Natural killer cell (primary cell): ENCODE measurements at places on chromosomes 1 and 21.

GRCh38 chr1:192626366-192627179 is 9.4 kb upstream of the RGS13 start:
- no peak for DNase-seq
- no peak overlapping the region for H3K4me3 ChIP-seq
- no peak overlapping the region for H3K27ac ChIP-seq
- no peaks in the 10 kb centered on the region for H3K4me1 ChIP-seq

DNA sequence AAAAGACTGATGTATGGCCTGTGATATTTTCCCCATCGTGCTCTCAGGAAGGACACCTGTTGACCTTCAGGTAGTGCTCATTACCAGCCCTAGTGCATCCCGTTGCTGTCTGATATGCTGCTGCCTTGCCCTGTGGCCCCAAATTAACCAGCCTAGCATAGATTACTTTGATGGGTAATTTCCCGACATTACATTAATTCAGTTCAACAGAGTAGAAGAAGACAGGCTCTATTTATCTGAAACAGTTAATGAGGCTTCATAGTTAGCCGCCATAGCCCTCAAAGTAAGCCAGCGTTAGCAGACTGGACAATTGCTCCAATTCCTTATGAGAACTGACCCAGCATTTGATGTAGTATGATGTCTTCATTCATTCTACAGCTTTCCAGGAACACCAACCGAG is 257.6 kb downstream of the OLFM3 start:
- no peak overlapping the region for H3K4me3 ChIP-seq
- no peaks in the 10 kb centered on the region for H3K27me3 ChIP-seq
- DNase-seq: no peak
- H3K36me3 ChIP-seq: no peaks in the 10 kb centered on the region
- H3K4me1 ChIP-seq: no peaks in the 10 kb centered on the region
- no peak overlapping the region for H3K27ac ChIP-seq

GRCh38 chr1:64901663-64902062 is 64.7 kb downstream of the JAK1 start:
- no peaks in the 10 kb centered on the region for H3K36me3 ChIP-seq
- no peak for DNase-seq
- peaks cover 42% of the 10 kb centered on the region for H3K4me1 ChIP-seq
- H3K27ac ChIP-seq: no peak overlapping the region

DNA sequence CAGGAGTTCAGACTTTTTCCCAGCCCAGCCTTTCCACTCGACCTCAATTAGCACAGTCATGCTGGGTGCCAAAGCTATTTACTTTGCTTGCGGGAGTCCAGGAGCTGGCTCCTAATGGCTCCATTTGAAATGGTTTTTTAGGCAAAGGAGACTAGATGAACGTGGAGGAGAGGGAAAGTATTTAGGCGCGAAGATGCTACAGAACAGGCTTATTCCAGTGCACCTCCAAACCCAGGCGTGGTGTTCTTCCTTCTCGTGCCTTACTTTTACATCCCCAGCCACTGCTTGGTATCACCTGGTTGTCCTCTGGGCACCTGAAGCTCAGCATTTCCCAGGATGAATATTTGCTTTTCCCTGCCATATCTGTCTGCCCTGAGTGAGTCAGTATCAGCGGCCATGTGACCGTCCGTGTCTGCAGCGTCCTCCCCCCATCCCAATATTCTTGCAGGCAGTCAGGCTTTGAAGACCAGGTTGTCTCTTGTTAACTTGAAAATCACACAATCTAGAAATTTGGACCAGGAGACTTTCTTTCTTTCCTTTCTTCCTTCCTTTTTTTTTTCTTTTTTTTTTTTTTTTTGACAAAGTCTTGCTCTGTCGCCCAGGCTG is 198.5 kb downstream of the DYRK1A start:
- peaks cover 15% of the 10 kb centered on the region for H3K4me1 ChIP-seq
- H3K27me3 ChIP-seq: no peaks in the 10 kb centered on the region
- no peak overlapping the region for H3K4me3 ChIP-seq
- no peaks in the 10 kb centered on the region for H3K36me3 ChIP-seq

DNA sequence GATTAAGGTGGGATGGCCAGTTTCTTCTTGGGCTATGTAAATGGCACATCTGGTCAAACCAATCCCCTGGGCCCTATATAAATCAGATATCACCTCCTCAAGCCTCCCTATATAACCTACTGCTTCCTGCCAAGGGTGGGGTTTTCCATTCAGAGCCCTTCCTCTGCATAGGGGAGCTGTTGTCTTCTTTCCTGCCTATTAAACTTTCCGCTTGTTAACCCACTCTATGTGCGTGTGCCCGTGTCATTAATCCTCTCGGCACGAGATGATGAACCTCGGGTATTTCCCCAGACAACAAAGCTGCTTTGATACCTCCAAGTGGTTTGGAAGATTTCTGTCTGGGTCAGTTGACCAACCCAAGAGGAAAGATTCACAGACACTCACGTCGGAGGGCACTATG is 19.3 kb upstream of the SERTAD4 start:
- H3K27me3 ChIP-seq: no peaks in the 10 kb centered on the region
- H3K27ac ChIP-seq: no peak overlapping the region
- H3K36me3 ChIP-seq: no peaks in the 10 kb centered on the region
- no peaks in the 10 kb centered on the region for H3K4me1 ChIP-seq

GRCh38 chr1:94531664-94532063 is 9.9 kb downstream of the F3 start:
- H3K36me3 ChIP-seq: no peaks in the 10 kb centered on the region
- H3K27ac ChIP-seq: no peak overlapping the region
- no peak overlapping the region for H3K4me3 ChIP-seq
- H3K27me3 ChIP-seq: no peaks in the 10 kb centered on the region
- DNase-seq: no peak
- H3K4me1 ChIP-seq: no peaks in the 10 kb centered on the region
